ENCODE measurements at places on chromosomes 6 and 20.

GRCh38 chr6:30326526-30327231 is at the start of gene TRIM39:
TSS of gene TRIM39 (plus strand) at chr6:30326927. CDS start at chr6:30329318, 2,391 bp downstream.
- DNase-seq = peak; percentile 87

- DNase-seq = no peak
Observed at GRCh38 chr6:111523484-111524167, 40.6 kb upstream of the REV3L start.

DNA sequence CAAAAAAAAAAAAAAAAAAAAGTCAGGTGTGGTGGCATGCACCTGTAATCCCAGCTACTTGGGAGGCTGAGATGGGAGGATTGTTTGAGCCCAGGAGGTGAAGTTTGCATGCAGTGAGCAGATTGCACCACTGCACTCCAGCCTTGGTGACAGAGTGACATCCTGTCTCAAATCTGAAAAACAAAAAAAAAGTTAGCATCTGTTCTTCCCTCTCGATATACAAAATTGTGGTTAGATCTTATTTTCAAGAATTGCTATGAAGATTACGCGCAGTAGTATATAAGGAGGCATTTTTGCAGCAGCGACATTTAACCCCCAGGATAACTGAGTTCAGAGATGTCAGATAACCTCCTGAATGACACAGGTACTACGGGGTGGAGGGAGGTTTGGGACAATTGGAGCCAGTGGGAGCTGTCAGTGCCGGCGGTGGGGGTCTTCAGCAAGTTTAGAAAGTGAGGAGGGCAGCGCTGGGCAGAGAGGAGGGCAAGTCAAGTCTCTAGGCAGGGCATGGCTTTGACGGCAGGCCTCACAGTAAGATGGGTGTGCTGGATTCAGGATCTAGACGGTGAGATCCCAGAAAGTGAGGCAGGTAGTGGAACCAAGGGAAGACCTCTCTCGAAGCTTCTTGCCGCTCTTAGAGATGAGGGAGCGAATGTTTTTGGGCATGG is 26.2 kb upstream of the MRPS18A start:
- no peak for DNase-seq

DNA sequence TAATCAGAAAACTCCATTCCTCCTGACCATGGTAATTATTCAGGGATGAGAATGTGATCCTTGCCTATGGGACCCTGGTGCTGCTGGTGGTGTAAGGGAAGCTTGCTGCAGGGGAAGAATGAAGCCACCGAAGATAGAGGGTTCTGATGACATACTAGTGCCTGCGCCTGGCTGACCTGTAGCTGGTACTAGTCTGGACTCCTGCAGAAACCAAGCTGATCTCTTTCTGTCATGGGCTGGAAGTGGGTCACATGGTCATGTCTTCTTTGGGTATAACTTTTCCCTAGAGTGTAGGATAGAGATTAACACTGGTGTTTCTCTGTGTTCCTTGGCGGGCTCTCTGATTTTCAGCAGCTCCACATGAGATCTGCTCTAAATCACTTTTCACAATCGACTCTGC is 8.6 kb upstream of the SLC4A11 start:
- no peak for DNase-seq

GRCh38 chr20:19137641-19138040 is 74.8 kb upstream of the SLC24A3 start:
- no peak for DNase-seq

GRCh38 chr6:47811443-47811842 is 29.6 kb downstream of the OPN5 start:
- no peak for DNase-seq

DNA sequence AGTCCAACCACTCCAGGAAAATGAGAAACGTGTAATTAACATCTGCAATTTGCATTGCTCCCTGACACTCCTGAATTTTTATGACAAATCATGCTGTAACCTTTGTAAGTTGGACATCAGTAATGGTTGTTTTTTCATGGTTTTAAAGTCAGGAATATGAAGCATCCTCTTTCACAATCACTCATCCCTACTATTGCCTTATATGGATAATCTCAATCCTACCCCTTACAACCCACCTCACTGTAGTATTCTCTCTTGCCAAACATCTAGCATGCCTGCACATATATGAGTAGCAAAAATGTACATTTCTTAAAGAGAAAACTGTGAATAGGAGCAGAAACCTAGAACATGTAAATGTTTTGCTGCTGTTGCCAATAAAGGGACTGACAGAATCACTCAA is 729.5 kb downstream of the KIF16B start:
- DNase-seq = no peak

DNA sequence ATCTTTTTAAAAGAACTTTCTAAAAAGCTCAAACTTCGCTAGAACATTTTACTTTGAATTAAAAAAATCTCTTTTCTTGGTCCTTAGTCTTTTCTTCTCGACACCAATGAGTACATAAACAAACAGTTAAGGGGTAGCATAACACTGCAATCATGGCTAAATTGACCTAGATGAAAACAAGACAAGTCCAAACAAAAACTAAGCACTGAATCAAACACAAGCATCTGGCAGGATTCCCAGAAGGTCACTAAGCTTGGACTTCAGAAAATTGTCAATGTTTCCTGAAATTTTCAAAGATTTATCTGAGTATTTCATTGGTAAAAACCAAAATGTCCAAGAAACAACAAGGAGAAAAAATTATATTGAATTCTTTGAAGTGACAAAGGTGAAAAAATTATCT is 5.0 kb downstream of the COL21A1 start:
- DNase-seq = no peak

DNA sequence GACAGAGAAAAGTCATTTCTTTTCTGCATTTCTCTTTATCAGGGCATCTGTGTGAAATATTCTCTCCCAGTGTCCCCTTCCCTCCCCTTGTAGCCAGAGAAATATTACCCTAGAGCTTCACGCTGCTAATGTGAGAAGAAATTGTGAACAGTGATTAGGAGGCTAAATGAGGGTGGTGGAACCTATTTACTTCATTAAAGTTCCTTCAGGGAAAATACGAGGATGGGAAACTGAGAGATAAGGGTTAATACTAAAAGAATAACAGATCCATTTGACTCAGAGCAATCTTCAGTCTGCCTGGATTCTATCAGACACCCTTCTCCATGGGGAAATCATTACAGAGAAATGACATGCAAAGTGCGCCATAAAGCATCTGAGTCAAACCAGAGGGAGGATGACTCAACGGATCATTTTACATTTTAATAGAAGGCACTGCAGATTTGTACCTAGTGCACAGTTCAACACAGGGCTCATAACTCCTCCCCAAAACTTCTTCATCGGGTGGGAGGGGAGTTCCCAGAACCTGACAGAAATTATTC is 131.3 kb downstream of the GJA10 start:
- DNase-seq = no peak

DNA sequence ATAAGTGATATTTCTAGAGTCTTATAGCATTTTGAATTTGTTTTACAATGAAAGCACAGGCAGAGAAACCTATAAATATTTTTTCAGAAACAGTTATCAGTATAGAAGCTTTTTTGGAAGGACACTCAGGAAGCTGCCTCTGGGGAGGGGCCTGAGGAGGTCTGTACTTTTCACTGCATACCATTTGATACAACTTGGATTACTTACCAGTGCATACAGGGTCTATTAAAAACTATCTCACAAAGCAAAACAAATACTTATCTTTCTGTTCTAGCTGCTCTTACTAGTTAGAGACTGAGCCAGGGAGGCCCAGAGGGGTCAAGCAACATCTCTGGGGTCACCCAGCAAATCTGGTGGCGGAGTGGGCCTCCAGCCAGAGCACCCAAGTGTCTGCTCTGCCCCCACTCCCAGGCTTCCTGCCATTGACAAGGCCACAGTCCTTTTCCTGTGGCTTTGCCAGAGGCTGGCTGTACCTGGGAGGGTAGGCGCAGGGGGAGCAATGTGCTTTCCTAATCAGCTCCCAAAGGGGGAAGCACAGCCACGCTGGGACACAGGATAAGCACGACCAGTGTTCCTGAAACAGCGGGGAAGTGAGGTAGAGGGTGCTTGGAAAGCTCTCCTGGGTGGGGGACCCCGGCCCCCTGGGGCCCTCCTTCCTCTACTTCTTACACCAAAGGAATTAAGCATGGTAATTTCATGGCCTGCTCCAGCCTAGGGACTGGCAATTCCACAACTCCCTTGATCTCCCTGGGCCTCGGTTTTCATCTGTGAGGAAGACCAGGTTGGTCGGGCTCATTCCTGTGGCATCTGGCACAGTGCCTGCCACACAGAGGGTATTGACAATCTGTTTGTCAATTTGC is 7.8 kb downstream of the TCF15 start:
- DNase-seq = no peak

GRCh38 chr6:2973676-2974075 is 2.3 kb upstream of the SERPINB6 start:
- no peak for DNase-seq

DNA sequence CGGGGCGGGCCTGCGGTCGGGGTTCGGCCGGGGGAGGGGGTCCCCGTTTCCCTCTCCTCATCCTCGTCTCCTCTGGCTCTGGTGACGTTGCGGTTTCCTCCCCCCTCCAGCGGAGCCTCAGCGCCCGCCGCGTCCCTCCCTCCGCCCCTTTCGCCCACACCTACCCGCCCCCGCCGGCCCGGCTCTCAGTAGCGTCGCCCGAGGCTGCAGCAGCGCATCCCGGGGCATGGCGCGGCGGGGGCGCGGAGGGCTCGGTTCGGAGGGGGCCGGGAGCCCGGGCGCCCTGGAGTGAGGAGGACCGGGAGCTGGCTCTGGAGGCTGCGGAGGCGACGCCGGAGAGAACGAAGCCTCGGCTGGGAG is at the start of gene DSE:
TSS of gene DSE (plus strand) at position 188 of the 360 bp plus-strand sequence. CDS start 28,304 bp downstream, outside the sequence.
- peak; percentile 80 for DNase-seq

DNA sequence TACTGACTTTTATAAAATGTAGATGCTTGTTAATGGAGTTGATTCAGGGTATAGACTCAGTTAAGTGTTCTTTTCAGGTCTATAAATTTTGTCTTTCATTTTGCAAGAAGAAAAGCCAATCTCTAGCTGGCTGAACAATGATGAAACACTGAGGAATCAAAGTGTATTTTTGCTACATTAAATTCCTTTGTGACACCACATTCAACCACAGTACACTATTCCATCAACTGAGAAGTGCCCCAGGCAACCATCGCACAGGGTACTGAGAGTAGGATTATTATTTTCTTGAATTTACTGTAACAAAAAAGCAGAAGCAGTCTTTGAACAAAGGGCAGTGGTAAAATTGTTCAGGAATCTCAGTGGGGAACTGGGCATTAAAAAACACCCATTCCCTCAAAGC is 83.6 kb downstream of the PREP start:
- DNase-seq = no peak

DNA sequence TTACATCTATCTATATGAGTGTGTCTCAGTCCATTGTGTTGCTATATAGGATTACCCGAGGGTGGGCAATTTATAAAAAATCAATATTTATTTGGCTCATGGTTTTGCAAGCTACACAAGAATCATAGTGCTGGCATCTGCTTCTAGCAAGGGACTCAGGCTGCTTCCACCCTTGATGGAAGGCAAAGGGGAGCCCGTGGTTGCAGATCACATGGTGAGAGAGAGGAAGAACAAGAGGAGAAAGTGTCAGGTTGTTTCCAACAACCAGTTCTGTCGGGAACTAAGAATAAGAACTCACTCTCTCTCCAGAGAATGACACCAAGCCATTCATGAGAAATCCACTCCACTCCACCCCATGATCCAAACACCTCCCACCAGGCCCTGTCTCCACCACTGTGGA is 48.2 kb upstream of the TENT5A start:
- no peak for DNase-seq

GRCh38 chr6:142783499-142783898 is 161.5 kb downstream of the HIVEP2 start:
- DNase-seq = no peak

DNA sequence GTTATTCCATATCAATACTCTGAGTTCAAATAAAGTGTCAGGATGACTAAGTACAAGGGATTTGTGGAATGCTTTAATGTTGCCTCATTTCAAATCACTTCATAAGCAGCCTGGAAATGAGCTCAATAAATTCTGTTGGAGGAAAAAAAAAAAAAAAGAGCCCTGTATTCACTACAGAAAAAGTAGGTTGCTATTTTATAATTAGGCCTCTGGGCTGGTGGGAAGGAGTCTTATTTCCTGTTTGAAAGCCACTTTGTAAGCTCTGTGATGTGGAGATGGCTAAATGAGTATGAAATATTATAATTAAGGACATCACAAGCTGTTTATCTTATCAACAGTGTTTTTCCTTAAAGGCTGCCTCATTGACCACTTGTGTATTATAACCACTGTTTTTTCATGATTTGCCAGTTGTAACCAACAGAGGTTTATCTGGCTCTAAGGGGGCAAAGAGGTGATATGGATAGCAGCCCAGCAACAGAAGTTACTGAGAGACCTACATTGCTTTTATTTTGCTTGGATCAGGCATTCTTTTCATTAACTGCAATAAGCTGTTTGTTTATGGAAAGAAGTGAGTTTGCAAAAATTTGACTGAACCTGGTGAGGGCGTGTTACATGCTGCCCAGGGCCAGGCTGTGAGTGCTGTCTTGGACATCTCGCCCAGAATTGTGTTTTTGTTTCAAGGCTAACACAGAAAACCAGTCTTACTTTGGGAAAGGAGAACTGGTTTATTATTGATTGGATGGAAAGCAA is 563.3 kb upstream of the MAP3K7 start:
- DNase-seq = no peak

DNA sequence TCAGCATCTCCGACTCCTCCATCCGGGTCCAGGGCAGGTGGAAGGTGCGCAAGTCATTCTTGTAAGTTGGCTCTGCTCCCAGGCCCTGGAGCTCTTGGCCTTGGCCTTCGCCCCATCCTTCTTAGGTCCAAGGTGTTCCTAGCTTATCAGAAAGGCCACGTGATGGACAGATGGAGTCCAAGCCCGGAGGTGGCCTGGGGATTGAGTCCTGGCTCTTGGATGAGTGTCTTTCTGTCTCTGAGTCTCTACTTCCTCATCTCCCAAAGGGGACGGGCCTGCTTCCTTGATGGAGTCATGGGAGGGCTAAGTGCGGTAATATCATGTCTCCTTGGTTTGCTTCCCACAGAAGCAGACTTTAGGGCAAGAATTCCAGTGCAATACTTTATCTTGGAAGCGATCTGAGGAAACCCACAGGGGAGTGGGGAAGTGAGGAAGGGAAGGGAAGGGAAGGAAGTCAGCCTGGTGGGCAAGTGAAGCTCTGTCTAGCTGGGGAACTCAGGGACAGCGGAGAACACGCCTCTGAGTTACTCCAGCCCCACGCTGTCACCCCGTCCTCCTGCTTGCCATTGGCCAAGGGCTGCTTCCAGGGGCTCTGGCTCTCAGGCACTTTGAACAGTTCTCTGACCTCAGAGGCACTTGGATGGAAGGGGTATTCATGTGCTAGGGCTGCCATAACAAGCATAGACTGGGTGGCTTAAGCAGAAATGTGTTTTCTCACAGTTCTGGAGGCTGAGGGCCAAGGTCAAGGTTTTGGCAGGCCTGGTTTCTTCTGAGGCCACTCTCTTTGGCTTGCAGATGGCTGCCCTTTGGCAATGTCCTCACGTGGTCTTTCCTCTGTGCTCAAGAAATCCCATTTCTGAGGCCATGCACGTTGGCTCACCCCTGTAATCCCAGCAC is 4.8 kb downstream of the LBP start:
- DNase-seq = no peak

DNA sequence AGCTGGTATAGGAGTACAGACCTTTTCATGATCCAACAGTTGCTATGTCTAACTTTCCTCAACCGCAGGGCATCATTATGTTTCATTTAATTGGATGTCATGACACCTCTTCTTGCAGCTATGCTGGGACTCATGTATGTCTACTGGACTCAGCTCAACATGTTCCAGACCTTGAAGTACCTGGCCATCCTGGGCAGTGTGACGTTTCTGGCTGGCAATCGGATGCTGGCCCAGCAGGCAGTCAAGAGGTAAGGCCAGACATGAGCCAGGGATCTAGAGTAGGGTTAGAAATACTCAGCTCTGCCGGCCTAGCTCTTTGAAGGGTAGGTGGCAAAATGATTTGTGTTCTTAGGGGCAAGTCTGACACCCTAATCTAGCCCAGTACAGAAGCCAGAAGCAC is 25.2 kb downstream of the GHRH start:
- no peak for DNase-seq
